GM12878 (cell line): ENCODE measurements at places on chromosomes 5 and 9. TPM values are rescaled to one million over a fixed set of nuclear protein-coding genes. Genes with fewer than 3 reads are reported as not detected.

OLFM1 gene
- total RNA-seq: 0.21 TPM in 1 of 2 replicates, not detected in the other

PLAC8L1 gene
- total RNA-seq: not detected in 2 replicates

CNTNAP3 gene
- not detected in 2 replicates for total RNA-seq

MELK gene
- 36.6 and 38.7 TPM in 2 replicates for total RNA-seq

PCDHGC3 gene
- total RNA-seq: 20.5 TPM in 2 replicates

SQSTM1 gene
- total RNA-seq: 105 and 106 TPM in 2 replicates

MYO10 gene
- 0.58 and 0.77 TPM in 2 replicates for total RNA-seq

CDH6 gene
- not detected in 2 replicates for total RNA-seq

PHF24 gene
- total RNA-seq: not detected in 2 replicates

TTC23L gene
- not detected in 2 replicates for total RNA-seq

FAM151B gene
- total RNA-seq: 0.11 and 0.23 TPM in 2 replicates

LCN1 gene
- not detected in 2 replicates for total RNA-seq

MRPS27 gene
- total RNA-seq: 95.3 and 96.1 TPM in 2 replicates

GABRB2 gene
- total RNA-seq: 0.56 and 0.58 TPM in 2 replicates

IL13 gene
- not detected in 2 replicates for total RNA-seq

GABRA6 gene
- total RNA-seq: not detected in 2 replicates

CTNND2 gene
- 0.13 TPM in 1 of 2 replicates, not detected in the other for total RNA-seq

PCDHA6 gene
- total RNA-seq: not detected in 2 replicates

KIF20A gene
- 42.0 and 45.8 TPM in 2 replicates for total RNA-seq

CSF1R gene
- total RNA-seq: 3.6 and 4.4 TPM in 2 replicates

GARIN3 gene
- not detected in 2 replicates for total RNA-seq

TRPM3 gene
- total RNA-seq: not detected in 2 replicates

PRRX2 gene
- total RNA-seq: not detected in 2 replicates

CCDC69 gene
- 77.3 and 80.8 TPM in 2 replicates for total RNA-seq

SH3RF2 gene
- 0.15 and 0.19 TPM in 2 replicates for total RNA-seq

C9orf50 gene
- total RNA-seq: not detected in 2 replicates

WHRN gene
- total RNA-seq: 0.98 and 1.2 TPM in 2 replicates

SLCO6A1 gene
- not detected in 2 replicates for total RNA-seq

ARL10 gene
- total RNA-seq: 6.4 and 7.2 TPM in 2 replicates

PCDHB9 gene
- 0.18 TPM in 1 of 2 replicates, not detected in the other for total RNA-seq

ARL15 gene
- 6.6 and 7.3 TPM in 2 replicates for total RNA-seq

PTGDS gene
- not detected in 2 replicates for total RNA-seq

KLHL3 gene
- total RNA-seq: 11.7 and 14.2 TPM in 2 replicates

CEL gene
- 4.1 and 4.6 TPM in 2 replicates for total RNA-seq

IFNK gene
- total RNA-seq: not detected in 2 replicates

CDH9 gene
- total RNA-seq: not detected in 2 replicates

ZDHHC11B gene
- 0.13 TPM in 1 of 2 replicates, not detected in the other for total RNA-seq

MYMK gene
- not detected in 2 replicates for total RNA-seq

CRHBP gene
- not detected in 2 replicates for total RNA-seq

SPINK5 gene
- total RNA-seq: not detected in 2 replicates

LCP2 gene
- total RNA-seq: 38.5 and 40.0 TPM in 2 replicates
